ENCODE measurements at places on chromosomes 5 and 9. TPM values are rescaled to one million over a fixed set of nuclear protein-coding genes. Genes with fewer than 3 reads are reported as not detected.

The CDC20B gene
- not detected for total RNA-seq

DNA sequence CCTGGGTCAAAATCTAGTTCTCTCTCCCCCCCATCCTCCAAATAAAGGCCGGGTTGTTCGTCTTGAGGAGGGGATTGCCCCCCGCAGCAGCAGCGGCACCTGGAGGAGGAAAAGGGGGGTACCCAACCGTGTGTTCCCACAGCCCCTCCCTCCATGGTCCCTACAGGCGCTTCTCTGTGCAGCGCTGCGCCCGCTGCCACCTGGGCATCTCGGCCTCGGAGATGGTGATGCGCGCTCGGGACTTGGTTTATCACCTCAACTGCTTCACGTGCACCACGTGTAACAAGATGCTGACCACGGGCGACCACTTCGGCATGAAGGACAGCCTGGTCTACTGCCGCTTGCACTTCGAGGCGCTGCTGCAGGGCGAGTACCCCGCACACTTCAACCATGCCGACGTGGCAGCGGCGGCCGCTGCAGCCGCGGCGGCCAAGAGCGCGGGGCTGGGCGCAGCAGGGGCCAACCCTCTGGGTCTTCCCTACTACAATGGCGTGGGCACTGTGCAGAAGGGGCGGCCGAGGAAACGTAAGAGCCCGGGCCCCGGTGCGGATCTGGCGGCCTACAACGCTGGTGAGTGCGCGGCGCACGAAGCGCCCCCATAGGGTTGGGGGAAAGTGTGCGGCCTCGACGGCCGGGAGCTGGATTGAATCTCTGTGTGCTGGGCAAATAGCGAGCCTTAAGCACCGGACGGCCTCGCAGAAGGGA, 3.5 kb downstream of the LHX2 start:
- no peak for DNase-seq

The BSPRY gene
- total RNA-seq = 0.36 TPM

The ESM1 gene
- total RNA-seq = not detected

- no peak for DNase-seq
These were observed 419.3 kb downstream of the ACTL7B start for GRCh38 chr9:108436448-108436847.

- DNase-seq = no peak
These were observed 32.8 kb upstream of the DAP start for GRCh38 chr5:10793785-10794184.

GRCh38 chr9:107049046-107049802, 186.3 kb downstream of the ZNF462 start:
- no peak for DNase-seq

GRCh38 chr9:68480807-68481206, 59.9 kb downstream of the TMEM252 start:
- no peak for DNase-seq

GRCh38 chr5:155620821-155621410, 607.4 kb downstream of the KIF4B start:
- DNase-seq = no peak

The MSMP gene
- 0.88 TPM for total RNA-seq

DNA sequence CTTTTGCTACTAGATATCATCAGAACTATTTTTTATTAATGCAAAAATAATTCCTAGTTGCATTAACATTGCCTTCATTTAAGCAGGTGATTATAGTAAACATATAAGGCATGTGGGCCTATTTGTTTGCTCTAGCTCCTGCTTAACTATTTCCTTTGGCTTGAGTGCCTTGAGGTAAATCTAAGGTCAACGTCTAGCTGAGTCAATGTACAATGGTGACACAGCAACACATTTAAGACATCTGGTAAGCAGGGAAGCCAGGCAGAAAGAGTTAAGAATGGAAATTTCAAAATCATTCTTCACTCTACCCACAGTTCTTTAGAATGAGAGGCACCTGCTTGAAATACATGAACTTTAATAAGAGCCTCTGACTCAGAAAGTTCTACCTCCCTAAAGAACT, 111.9 kb upstream of the FST start:
- DNase-seq = no peak
